KBM-7 (cell line): ENCODE measurements at places on chromosomes 13 and 19.

GRCh38 chr13:28751175-28751960 is 32.6 kb upstream of the SLC46A3 start:
- peak; percentile 65 for DNase-seq

- no peak for DNase-seq
Measured at GRCh38 chr19:53537121-53537520, 824 bp upstream of the ZNF331 start.

DNA sequence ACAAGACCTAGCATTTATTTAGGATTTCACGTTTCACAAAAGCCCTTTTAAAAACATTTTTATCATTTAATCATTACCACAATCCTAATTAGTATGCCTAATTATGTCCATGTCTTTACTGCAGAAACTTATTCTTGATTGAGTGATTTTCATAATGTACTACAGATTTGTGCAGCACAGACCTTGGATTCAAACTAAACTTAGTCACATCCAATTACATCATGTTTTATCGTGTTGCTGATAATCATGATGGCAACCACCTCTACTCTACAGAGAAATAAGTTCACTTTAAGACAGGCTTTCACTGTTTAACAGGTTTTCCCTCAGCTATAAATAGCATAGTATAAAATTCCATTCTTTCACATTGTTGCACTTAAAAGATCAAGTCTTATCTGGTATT is 240.9 kb upstream of the RFC3 start:
- no peak for DNase-seq

DNA sequence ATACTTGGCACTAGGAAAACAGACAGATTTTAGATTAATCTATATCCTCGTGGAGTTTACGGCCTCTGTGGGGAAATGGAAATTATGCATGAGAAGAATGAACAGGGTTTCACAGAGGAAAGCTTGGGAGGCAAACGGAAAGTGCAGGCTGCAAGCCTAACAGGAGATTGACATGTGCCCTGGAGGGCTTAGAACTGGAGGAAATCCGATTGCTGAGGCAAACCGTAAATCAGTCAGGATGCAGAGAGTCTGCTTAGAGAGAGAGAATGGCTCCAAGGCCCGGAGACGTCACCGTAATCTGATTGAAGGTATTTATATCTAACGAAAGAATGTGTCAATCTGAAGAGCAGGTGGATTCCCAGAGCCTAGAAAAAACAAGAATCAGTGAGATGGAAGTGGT is 143.2 kb downstream of the KATNAL1 start:
- DNase-seq: no peak

GRCh38 chr19:48133094-48133493 is 22.5 kb upstream of the PLA2G4C start:
- no peak for DNase-seq

- no peak for DNase-seq
Measured at GRCh38 chr19:17331045-17331558, 3.6 kb downstream of the ANO8 start.
